ENCODE measurements at places on chromosomes 5 and 9. TPM values are rescaled to one million over a fixed set of nuclear protein-coding genes. Genes with fewer than 3 reads are reported as not detected.
A peak's percentile ranks its signal among the peaks of the same experiment; 100 is the strongest.

DNA sequence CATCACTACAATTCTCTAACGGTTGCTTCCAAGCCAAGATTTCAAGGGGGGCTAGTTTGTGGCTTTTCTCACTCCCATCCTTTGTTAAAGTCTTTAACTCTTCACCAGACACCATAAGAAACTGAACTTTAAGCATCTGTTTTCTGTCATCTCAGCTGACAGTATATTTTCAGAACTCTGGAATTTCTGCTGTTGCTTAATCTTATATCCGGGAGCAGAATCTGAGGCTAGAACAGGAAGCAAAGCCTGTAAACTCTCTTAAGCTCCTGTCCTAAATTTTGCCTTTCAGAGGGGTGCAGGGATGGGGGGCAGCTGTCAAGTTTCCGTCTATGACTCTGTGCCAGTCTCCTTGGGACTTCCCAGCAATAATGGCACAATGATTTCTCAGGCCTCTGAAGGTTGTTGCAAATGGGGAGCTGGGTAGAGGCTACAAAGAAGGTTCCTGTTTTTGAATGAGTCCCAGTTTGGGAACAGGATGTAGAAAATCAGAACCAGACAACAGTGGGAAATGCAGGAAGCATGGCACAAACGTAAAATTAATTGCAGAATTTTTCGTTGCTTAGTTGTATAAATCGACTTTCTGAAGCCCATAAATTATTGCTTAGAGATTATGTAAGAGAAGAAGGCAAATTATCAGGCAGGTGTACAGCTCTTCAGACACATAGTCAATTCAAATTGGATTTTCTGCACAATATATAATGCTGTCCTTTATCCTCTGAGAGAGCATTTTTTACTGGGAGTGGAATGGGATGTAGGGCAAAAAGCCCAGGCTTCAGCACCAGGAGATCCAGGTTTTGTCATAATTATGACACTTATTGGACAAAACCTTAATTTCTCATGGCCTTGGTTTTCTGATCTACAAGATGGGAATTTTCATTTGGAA, 430.9 kb downstream of the DMAC1 start:
- no peak overlapping the region for H3K4me3 ChIP-seq
- no peak overlapping the region for H3K27ac ChIP-seq
- H3K36me3 ChIP-seq: no peaks in the 10 kb centered on the region
- no peaks in the 10 kb centered on the region for H3K4me1 ChIP-seq
- DNase-seq: no peak

DNA sequence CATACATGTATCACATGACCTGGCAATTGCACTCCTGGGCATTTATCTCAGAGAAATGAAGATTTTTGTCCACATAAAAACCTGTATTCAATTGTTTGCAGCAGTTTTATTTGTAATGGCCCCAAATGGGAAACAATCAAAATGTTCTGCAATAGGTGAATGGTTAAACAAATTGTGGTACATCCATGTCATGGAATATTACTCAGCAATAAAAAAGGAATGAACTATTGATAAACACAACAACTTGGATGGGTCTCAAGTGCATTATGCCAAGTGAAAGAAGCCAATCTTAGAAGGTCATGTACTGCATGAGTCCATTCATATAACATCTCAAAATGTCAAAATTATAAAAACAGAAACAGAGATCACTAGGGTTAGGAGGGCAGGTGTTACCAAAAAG, 1.5 kb upstream of the NDUFS4 start:
- no peak overlapping the region for H3K27ac ChIP-seq
- H3K36me3 ChIP-seq: no peaks in the 10 kb centered on the region
- no peak overlapping the region for H3K4me3 ChIP-seq
- no peak for DNase-seq
- no peaks in the 10 kb centered on the region for H3K4me1 ChIP-seq

DNA sequence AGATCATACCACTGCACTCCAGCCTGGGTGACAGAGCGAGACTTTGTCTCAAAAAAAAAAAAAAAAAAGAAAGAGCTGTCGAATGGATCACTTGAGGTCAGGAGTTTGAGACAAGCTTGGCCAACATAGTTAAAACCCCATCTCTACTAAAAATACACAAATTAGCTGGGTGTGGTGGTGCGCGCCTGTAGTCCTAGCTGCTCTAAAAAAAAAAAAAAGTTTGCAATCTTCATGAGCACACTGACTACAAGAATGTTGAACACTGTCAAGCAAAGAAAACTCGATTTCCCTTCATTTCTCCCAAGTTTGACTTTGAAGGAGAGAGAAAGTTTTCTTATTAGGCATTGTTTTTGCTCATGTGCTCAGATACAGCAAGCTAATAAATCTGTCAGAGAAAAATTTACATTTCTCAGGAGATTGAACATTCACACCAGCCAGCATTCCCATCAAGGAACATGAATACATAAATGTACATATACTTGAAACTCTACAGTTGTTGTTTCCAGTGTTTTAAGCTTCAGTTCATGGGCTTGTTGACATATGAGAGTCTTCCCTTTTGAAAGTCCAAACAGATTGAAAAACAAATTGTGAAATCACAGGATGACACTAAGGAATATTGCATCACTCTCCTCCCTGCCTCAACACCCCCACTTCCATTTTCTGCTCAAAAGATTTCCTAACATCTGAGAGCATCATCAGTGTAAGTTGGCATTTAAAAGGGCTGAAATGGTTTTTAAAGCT, 81.8 kb downstream of the ARRDC3 start:
- H3K27me3 ChIP-seq: no peaks in the 10 kb centered on the region
- H3K4me3 ChIP-seq: no peak overlapping the region
- no peaks in the 10 kb centered on the region for H3K4me1 ChIP-seq

DNA sequence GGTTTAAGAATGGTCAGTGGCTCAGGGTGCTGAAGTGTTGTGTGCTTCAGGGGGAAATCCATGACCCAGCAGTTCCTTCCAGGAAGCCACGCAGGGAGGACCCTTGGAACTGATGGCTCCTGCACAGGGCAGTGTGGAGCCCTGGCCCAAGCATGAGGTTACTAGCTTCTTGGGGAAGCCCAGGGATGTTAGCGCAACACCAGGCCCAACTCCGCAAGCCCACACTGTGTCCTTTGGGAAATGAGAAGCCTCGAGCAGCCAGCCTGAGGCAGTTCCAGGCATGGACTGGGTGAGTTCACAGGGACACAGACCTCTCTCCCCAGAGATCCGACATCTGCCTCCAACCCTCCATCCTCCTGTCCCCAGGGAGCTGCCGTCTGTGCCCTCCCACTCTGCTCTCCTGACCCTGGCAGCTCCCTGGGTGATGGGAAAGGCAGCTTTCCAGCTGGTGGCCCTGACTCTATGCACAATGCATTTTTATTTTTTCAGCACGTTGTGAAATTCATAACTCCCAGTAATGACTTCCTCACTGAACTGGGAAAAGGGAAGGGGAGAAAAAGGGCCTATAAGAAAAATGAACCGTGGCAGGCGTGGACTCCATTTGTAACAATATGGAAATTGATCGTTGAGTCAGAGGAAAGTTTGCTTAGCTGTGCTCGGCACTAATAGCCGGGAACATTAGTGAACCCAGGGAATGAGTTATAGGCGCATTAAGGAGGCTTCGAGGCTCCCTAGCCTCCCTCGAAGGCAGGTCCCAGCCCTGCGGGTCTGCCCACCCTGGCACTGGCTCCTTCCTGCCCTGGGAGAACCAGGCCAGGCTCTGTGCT, 34.1 kb downstream of the LMX1B start:
- no peaks in the 10 kb centered on the region for H3K27me3 ChIP-seq
- no peak overlapping the region for H3K4me3 ChIP-seq
- no peaks in the 10 kb centered on the region for H3K36me3 ChIP-seq

DNA sequence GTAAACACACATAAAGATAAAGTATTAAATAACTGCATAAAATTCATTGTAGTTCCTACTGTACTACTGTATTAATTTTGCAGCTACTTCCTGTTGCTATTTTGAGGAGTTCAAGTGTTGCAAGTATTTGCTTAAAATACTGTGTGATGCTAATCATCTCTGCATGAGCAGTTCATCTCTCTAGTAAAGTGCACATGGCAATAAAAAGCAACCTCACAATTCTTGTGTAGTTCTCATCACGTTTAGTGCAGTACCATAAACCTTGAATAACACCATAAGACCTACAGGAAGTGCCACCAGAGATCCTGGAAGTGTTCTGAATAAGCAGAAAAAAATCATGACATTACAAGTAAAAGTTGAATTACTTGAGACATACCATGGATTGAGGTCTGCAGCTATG, 34.6 kb downstream of the CPLANE1 start:
- H3K27ac ChIP-seq: no peak overlapping the region
- DNase-seq: no peak
- H3K36me3 ChIP-seq: no peaks in the 10 kb centered on the region
- no peaks in the 10 kb centered on the region for H3K27me3 ChIP-seq
- peaks cover 5% of the 10 kb centered on the region for H3K4me1 ChIP-seq
- H3K4me3 ChIP-seq: no peak overlapping the region

GRCh38 chr5:134100283-134101091, 14.0 kb upstream of the TCF7 start:
- peaks cover 24% of the 10 kb centered on the region for H3K4me1 ChIP-seq
- peak overlapping the region; percentile 80 for H3K27ac ChIP-seq
- no peaks in the 10 kb centered on the region for H3K27me3 ChIP-seq
- no peaks in the 10 kb centered on the region for H3K36me3 ChIP-seq
- no peak overlapping the region for H3K4me3 ChIP-seq

DNA sequence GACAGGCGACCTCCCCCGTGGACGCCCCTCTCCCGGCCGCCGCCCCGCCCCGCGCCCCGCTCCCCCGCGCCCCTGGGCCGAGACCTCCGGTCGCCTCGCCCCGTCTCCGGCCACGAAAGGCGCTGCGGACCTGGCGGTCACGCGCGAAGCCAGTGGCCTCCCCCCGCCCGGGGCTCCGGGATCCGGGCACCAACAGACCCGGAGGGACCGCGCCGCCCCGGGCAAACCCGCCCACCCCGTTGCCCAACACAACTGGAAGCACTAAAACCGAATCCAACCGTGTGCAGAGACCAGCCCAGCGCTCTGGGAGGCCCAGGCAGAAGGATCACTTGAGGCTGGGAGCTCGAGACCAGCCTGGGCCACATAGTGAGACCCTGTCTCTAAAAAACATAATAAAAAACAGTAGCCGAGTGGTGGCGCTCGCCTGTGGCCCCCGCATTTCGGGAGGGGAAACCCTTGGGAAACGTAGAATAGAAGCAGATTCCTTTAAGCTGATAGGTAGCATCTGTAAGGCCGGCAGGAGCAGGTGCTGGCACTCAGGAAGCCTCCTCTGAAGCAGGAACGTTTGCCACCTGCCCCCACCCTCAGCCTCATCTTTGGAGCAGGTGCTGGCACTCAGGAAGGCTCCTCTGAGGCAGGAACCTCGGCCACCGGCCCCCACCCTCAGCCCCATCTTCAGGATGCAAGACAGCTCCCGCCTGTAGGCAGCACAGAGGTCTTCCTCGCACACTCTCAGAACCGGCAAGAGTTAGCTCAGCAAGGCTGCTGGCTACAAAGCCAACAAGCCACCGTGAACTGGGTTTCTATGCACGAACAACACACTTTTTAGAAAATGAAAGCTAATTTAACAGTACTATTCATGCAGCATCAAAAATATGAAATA, 4.6 kb upstream of the SLC9A3 start:
- peaks cover 49% of the 10 kb centered on the region for H3K27me3 ChIP-seq
- H3K4me3 ChIP-seq: no peak overlapping the region
- no peaks in the 10 kb centered on the region for H3K36me3 ChIP-seq
- no peak overlapping the region for H3K27ac ChIP-seq
- DNase-seq: peak; percentile 43

DNA sequence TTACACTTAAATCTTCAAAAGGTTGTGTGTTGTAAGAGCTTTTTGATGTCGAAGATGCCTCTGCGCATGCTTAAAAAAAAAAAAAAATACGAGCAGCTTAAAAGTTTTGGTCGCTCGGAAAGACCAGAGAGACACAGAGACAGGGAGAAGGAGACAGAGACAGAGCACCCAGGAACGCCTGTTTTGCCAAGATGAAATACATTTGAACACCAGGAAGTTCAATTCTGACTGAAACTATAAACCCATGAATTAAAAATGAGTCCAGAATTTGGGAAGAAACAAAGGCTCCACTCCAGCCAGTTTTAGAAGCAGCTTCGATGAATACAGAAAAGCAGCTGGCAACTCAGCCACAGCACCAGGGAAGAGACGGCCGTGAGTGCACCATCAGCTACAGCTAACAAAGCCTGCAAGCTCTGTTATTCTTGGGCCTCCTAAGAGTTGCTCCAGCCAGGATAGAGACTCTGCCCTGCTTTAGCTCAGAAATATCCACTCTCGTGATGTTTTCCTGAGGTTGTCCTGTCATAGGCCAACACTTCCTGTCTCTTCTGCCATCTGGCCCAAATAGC, 2.5 kb upstream of the ZNF474 start:
- no peaks in the 10 kb centered on the region for H3K36me3 ChIP-seq
- no peak overlapping the region for H3K27ac ChIP-seq
- DNase-seq: no peak
- H3K4me1 ChIP-seq: no peaks in the 10 kb centered on the region

- H3K27ac ChIP-seq: no peak overlapping the region
- DNase-seq: no peak
- H3K36me3 ChIP-seq: no peaks in the 10 kb centered on the region
- no peak overlapping the region for H3K4me3 ChIP-seq
- H3K4me1 ChIP-seq: no peaks in the 10 kb centered on the region
These were observed 377.7 kb downstream of the PIK3R1 start for GRCh38 chr5:68593211-68593671.

DNA sequence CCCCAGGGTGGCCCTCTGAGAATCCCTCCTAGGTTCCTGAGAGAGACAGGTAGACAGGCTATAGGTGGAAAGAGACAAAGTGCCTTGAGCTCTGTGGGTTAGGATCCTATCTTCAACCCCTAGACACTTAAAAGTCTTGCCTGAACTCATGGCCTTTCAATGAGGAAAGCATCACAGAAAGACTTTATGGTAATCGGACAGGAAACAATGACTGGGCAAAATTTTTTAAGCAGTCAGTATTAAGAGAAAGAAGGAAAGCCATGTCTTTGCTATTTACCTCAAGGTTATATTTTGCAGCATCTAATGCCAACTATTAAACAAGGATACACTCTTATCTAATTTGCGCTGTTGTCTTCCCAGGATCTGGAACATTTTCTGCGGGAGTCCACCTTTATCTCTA, 93.2 kb downstream of the PCSK1 start:
- H3K4me1 ChIP-seq: no peaks in the 10 kb centered on the region
- no peak for DNase-seq
- H3K27ac ChIP-seq: no peak overlapping the region

DNA sequence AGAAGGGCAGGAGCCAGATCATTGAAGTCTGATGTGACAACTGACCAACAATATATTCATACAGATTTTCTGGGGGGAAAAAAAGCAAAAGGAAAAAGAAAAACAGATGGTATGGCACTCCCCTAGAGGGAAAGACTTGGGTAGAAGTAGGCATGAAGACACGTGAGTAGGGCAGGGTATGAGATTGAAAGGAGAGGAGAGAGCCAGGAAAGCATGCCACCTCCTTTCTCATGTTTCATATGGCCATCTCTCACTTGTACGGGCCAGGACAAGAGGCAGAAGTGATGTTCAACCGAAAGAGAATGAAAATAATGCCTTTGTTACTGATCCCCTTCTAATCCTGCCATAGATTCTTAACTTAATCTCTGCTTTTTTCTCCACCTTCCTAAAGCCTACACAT, 139.0 kb upstream of the ACTBL2 start:
- DNase-seq: no peak
- H3K27me3 ChIP-seq: no peaks in the 10 kb centered on the region
- no peak overlapping the region for H3K4me3 ChIP-seq
- no peaks in the 10 kb centered on the region for H3K36me3 ChIP-seq
- H3K4me1 ChIP-seq: no peaks in the 10 kb centered on the region
- no peak overlapping the region for H3K27ac ChIP-seq

- no peaks in the 10 kb centered on the region for H3K27me3 ChIP-seq
- H3K36me3 ChIP-seq: no peaks in the 10 kb centered on the region
- H3K4me3 ChIP-seq: no peak overlapping the region
- H3K27ac ChIP-seq: no peak overlapping the region
- no peak for DNase-seq
These were observed 92.1 kb downstream of the TLE4 start for GRCh38 chr9:79663878-79664277.

The HAVCR2 gene
- 0.38 TPM for total RNA-seq

The LECT2 gene
- total RNA-seq: not detected

The HRH2 gene
- total RNA-seq: 0.83 TPM

The CYLC2 gene
- total RNA-seq: not detected

The PPP1R26 gene
- total RNA-seq: 15.8 TPM
